Aorta (tissue), 5 donors: ENCODE measurements at places on chromosomes 1 and 21. TPM values are rescaled to one million over a fixed set of nuclear protein-coding genes. Genes with fewer than 3 reads are reported as not detected.

GRCh38 chr1:228216371-228217320 lies 8.8 kb downstream of the OBSCN start:
- DNase-seq = peak; percentile 70

DNA sequence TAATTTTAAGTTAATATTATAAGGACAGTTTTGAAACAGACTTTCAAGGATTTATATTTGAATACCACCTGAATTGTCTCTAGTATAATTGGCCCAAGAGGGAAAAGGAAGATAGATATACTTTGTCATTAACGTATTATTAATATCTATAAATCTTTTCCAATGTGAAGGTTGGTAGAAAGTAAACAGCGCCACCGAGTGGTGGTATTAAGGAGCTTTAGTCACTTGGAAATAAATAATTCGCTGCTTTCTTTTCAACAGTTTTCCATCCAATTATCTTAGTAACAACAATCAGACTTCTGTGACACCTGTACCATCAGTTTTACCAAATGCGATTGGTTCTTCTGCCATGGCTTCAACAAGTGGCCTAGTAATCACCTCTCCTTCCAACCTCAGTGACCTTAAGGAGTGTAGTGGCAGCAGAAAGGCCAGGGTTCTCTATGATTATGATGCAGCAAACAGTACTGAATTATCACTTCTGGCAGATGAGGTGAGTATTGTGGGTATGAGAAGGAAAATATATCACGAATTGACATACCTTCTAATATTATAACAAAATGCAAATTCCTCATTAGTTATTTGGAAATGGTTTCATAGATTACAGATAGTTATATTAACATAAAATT lies 37.7 kb downstream of the SH3GLB1 start:
- DNase-seq = no peak

The PTCH2 gene
- 6.3 TPM for total RNA-seq

GRCh38 chr1:5110508-5110907 lies 456.1 kb downstream of the AJAP1 start:
- DNase-seq = no peak

DNA sequence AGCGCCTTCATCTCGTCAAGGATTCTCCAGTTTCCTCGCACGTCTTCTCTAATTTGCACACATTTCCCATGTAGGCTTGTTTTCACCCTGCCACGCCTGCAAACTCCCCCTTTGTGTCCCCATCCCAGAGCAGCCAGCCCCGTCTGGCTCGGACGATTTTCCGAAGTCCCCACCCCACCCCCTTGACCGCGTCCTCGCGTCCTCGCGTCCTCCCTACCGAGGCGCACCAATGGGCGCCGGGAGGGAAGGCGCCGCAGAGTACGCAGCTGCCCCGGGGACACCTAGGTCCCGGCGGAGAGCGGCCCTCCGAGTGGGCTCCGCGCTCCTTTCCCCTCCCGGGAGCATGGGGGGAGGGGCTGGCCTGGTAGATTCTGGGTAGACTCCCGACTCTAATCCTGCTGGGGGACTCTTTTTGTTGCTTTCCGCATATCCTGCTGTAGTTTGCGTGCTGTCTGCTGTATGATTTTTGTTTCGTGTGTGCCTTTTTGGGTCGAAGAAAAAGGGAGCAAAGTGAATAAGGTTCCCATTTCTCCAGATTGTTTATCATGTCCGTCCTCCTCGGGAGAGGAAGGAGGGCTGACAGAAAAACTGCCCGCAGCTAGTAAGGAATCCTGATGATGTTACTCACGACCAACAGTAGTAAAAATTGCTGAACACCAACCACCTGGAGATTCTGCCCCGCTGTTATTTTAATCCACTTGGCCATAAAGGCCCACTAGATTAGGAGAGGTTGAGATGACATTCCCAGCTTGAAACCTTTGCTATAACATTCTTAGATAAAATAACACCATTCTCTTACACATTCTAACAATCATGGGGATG lies 1.5 kb downstream of the CACHD1 start:
- DNase-seq = peak; percentile 81

The INSRR gene
- total RNA-seq = not detected

DNA sequence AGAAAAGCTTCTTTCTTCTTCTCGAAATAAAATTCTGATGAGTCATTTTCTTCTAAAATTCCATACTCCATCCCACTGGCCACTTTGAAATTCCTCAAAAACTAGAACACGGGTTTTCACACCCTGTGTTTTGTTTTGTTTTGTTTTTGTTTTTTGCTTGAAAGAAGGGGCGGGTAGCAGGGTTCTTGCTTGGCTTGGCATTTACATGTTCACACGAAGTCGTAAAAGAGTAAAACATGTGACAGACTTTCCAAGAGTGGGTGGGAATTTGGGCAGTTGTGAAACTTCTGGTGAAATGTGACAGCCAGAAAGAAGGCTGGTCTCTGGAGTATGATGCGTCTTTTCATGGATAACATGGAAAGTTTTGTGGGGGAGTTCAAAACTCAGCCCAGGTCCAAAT lies 47.1 kb upstream of the FMN2 start:
- DNase-seq = no peak

DNA sequence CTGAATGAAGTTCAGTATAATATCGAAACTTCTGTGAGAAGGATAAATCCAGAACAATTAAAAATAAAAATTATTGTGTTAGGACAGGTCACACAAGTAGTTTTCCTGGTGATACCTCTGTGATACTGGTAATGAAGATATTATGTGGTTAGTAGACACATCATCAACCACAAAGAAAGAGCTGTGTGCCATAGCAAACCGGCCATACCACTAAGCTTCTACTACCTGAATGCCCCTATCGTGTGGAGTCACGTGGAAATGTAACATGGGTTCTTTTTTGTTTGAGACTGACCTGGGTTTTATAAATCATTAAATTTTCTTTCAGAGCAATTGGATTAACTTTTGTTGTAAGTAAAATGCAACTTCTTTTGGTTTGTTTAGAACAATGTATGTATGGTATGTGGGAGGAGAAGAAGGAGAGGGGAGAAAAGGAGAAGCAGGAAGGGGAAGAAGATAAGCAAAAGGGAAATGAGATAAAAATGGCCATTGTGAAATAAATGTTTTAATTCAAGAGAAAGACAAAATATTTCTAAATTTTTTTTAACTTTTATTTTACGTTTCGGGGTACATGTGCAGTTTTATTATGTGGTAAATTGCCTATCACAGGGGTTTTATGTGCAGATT lies 58.2 kb upstream of the LRRC8B start:
- DNase-seq = no peak

- DNase-seq = no peak
These were observed 8.4 kb downstream of the UBASH3A start for GRCh38 chr21:42411891-42412635.

DNA sequence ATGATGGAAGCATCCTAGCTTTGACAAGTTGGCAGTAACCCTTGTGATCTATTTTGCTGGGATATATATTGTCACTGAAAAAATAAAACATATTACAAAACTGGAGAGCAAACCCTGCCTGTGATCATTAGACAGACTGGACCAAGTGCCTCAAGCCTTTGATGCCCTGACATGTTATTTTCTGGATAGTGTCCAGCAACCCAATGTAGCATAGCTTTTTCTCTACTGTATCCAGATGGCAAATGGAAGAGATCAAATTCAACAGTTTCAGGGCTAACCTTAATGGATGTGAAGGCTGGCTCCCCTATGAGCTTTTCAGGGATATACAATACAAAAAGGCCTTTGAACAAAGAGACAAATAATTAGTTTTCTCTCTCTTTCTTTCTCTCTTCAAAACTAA lies 25.1 kb downstream of the WARS2 start:
- no peak for DNase-seq

DNA sequence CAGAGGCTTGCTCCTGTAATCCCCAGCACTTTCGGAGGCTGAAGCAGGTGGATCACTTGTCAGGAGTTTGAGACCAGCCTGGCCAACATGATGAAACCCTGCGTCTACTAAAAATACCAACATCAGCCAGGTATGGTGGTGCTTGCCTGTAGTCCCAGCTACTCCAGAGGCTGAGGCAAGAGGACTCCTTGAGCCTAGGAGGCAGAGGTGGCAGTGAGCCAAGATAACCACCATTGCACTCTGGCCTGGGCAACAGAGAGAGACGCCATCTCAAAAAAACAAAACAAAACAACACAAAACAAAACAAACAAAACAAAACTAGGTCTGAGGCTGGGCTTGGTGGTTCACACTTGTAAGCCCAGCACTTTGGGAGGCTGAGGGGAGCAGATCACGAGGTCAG lies 38.7 kb upstream of the RAP1GAP start:
- no peak for DNase-seq

The GIPC2 gene
- 2.8 TPM for total RNA-seq

- DNase-seq = no peak
These were observed 15.0 kb downstream of the CDKN2C start for GRCh38 chr1:50985094-50985493.
